ENCODE measurements at places on chromosomes 12 and 14. TPM values are rescaled to one million over a fixed set of nuclear protein-coding genes. Genes with fewer than 3 reads are reported as not detected.

- no peak for DNase-seq
Measured at GRCh38 chr12:68924546-68924945, 8.4 kb downstream of the CPM start.

The TBX3 gene
- 14.3 TPM for total RNA-seq

- DNase-seq = no peak
Measured at GRCh38 chr12:2226641-2227040, 173.9 kb downstream of the CACNA1C start.

The KRT83 gene
- not detected for total RNA-seq

DNA sequence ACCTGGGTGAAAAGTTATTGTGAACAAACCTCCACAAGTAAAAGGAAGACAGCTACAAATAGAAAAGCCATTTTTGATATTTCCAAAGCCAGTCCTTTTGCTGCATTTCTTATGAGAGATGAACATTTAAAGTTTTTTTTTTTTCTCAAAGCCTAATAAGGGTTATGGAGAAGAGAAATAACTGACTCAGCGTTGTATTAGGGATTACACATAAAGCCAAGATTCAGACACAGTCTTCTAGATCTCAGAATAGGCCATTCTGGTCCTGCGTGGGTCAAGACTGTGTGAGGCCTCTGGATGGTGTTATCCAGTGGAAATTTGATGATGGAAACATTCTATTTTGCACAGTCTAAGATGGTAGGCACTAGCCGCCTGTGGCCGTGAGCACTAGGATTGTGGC is 459.8 kb downstream of the EGLN3 start:
- DNase-seq = no peak

The TMEM63C gene
- not detected for total RNA-seq

The ASCL1 gene
- total RNA-seq = not detected

DNA sequence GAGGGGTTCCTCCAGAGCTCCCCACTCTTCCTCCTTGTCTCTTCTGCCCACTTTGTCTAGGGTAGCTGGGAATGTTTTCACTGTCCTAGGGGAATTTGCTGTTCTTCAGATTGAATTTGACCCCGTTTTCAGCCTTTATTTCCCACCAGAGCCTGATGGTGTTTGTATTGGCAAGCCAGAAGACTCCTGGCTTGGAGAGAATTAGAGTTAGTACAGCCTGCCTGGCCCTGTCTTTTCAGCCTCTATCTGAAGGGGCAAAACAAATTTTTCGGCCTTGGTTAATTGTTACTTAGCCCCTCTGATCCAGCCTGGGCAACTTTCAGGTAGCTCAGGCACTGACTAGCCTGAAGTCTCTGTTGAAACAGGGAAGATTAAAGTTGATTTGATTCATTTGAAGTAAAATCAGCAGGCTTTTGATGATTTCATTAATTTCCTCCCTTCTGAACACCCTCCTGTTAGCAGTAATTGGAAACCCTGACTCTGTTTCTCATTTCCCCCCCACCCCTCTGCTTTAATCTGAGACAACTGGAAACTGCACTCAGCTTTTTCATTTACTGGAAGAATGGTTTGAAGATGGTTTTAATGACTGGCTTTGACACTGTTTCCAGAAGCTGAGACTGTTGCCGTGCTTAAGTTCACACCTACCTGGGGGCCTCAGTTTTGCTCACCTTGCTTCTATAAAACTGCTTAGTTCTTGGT is 63.3 kb downstream of the SUSD6 start:
- no peak for DNase-seq

DNA sequence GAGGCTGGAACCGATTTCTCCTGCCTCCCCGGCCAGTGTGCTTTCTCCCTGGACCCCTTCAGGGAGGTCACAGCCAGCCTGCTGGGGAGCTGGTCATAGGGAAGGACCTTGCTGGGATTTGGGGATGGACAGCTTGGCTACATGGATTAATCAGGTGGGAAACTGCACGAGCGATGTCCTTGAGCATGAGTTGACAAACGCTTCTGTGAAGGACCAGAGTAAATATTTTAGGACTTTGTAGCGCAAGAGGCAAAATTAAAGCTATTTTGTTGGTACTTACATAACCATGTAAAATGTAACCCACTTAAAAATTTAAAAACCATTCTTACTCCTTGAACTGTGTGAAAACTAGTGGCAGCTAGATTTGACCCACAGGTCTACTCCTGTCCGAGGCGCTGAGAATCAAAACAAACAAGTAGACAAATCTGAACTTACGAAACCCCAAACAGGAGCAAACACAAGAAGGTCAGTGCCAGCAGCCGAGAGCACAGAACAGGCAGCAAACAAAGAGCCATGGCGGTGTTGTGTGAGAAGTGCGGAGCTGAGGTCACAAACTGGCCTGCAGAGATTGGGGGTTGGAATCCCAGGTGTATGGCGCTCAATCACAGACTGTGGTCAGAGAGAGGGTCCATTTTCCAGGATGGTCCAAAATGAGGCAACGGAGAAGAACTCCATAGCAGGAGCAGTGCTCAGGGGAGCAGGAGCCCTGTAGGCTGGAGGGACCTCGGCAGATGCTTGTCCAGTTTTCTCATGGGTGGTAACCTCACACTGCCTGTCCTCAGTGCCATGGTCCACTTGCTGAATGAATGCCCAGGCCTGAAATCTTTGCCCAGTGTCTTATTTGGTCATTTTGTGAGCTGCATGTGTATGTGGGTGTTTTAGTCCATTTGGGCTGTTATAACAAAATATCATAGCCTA is 79.2 kb upstream of the CLMN start:
- no peak for DNase-seq

The PIWIL1 gene
- total RNA-seq = not detected

The ARMH4 gene
- 6.4 TPM for total RNA-seq

DNA sequence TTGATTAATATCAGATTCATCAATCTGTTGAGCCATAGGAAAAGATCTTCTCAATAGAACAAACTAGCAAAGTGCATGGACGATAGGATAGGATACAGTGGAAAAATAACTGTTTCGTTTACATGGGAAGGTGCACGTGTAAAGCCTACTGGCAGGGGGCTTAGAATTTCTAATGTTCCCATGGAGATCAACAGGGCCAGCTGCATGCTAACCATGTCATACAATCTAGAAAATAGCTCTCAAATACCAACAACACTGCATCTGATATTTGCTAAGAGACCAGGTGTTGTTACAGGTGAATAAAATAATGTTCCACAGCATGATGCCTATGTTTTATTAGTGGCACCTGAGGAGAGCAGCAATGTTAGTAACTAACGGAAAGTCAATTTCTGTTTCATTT is 72.5 kb downstream of the ACSS3 start:
- no peak for DNase-seq

The C12orf50 gene
- not detected for total RNA-seq

- DNase-seq = peak; percentile 43
Measured at GRCh38 chr12:109461049-109461845, 15.9 kb downstream of the KCTD10 start.

DNA sequence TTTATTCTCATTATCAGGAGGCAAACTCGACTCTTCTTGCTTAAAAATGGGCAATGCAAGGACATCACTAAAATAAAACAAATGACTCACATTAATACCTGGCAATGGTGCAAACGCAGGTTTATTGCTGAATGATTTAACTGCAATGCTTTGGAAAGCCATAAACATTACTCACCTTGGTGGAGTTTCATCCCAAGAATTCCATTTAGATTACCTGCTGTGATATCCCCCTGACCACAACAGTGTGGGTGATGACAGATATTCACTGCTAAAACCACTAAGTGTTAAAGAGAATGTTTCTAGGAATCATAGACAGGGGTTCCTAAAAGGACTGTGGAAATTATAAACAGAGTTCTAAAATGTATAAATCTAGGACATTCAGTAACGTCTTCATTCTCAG is 35.3 kb upstream of the CSRNP2 start:
- DNase-seq = no peak

- DNase-seq = no peak
Measured at GRCh38 chr12:51346581-51346980, at the start of gene CELA1. Gene CELA1 (minus strand): TSS chr12:51346679. CDS start chr12:51346638, 41 bp downstream.

- no peak for DNase-seq
Measured at GRCh38 chr14:36363704-36364103, 43.3 kb upstream of the MBIP start.

- no peak for DNase-seq
Measured at GRCh38 chr12:131124487-131125280, 171.0 kb downstream of the ADGRD1 start.

DNA sequence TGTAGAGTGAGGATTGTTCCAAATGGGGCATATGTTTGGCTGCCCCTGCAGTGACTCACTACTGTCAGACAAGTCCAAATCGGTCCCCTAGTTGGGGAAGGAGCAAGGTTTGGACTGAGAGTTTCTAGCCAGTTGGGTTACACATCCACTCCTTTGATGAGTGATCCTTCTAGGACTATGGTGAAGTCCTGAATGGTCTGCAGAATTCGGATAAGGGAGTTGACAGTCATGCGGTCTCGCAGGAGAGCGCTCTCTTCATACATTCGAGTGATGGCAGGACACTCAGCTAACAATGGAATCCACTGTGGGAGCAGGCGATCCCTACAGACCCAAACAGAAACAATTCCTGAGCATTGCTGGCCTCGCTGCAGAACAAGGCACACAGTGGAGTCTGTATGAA is 61.5 kb upstream of the SINHCAF start:
- DNase-seq = no peak
